Astrocyte of the spinal cord (primary cell): ENCODE measurements at places on chromosomes 6 and 20.

DNA sequence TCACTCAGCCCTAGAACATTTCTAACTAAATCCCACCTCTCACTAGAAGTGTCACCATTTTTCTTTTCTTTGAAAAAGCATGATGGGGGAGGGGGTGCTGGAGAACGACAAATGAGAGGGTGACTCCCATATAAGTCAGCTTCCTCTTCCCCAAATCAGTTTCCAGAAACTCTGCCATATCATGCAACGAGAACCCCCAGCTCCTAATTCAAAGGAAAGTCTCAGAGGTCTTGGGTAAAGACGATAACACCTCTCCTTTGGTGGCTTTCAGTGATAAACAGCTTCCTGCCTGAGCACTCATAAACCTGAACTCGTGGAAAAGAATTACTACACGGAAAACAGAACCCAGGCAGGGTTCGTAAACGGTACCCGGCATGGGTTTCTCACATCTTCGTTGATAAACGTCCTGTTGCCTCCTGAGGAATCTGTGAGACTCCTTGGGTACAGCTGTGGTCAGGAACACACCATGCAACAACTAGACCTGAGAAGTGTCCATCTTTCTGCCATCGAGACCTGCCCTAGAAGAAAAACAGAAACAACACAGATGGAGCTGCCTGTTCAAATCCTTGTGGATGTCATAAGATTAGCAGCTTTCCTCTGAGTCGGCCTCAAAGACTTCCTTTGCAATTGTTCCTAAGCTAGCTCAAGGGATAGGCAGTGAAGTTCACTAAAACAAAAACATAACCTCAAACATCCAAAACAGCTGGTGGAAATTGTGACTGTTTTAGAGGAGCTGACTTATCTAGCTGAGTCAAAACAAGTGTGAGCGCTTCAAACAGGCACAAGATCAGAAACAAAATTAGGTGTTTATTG is 185.8 kb upstream of the PRDM1 start:
- DNase-seq, result peak; percentile 59

GRCh38 chr20:60255415-60255814 is 297.2 kb downstream of the CDH26 start:
- DNase-seq, result no peak

- DNase-seq, result peak; percentile 95
Measured at GRCh38 chr20:7841971-7842310, 98.3 kb downstream of the HAO1 start.

DNA sequence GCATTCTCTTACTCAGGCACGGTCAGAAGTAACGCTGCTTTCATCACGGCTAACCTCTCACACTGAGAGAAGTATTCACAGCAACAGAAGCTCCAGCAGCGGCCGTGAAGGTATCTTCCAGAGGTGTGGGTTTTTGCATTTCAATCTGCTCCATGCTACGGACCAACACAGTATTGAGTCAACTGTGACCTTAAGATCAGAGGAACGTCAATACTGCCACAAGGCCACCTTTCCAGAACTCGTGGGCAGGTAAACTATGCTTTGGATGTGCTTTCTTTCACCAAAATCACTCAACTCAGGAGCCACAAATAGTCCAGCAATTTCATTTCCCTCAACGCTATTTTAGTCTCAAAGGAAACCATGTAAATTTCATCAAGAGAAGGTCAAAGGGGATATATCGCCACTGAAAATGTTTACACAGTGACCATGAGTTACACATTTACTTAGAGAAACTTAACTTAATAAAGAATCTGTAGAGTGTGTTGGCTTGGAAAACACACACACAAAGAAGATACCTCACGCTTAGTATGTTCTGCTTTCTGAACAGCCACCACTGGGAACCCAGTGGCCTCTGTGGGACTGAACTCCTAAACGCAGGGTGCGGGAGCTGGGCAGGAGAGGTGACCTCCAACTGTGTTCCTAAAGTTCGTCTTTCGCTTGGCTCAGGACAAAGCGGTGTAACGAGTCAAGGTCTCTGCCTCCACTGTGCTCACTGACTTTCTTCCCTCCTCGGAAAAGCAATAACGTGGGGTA is 27.9 kb downstream of the TXNDC5 start:
- DNase-seq, result no peak

DNA sequence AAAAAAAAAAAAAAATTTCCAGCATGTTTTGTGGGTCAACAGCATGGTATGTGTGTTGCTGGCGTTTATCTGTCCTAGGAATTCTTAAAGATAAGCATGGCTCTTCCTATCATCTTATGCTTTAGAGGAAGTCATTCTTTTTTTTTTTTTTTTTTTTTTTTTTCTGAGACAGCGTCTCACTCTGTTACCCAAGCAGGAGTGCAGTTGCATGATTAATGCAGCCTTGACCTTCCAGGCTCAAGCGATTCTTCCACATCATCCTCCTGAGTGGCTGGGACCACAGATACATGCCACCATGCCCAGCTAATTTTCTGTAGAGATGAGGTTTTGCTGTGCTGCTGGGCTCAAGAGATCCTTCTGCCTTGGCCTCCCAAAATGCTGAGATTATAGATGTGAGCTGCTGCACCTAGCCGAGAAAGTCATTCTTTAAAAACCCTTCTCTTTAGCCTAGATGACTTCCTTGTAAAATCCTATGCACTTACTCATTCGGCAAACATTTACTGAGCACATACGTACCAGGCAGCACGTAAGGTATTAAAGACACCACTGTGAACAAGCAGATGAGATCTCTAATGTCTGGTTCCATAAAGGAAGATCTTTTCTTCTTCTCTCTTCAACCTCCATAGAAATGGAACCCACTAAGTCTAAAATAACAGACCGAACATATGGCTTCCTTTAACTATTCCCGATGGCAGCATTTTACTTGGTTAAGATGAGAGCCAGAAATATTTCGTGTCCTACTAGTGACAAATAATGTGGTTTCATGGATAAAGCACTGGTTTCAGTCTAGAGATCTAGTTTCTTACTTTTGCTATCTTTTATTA is 122.4 kb downstream of the RIN2 start:
- peak; percentile 76 for DNase-seq

GRCh38 chr6:49299279-49299678 is 163.8 kb downstream of the MMUT start:
- DNase-seq, result no peak

DNA sequence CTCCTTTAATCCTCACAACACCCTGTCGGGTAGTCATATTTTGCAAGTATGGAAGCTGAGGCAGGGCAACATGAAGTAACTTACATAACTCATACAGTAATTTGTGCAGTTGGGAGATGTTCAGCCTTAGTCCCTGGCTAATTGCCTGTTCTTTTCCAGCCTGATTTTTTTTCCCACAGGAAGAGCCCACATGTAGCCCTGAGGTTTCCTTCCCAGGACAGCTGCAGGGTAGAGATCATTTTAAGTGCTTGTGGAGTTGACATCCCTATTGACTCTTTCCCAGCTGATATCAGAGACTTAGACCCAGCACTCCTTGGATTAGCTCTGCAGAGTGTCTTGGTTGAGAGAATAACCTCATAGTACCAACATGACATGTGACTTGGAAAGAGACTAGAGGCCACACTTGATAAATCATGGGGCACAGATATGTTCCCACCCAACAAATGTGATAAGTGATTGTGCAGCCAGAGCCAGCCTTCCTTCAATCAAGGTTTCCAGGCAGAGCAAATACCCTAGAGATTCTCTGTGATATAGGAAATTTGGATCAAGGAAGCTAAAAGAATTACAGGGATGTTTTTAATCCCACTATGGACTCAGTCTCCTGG is 5.0 kb upstream of the BTN2A1 start:
- DNase-seq, result no peak

GRCh38 chr6:44826025-44826676 is 438.6 kb downstream of the CDC5L start:
- DNase-seq, result no peak

GRCh38 chr6:13924146-13924948 is 405 bp upstream of the RNF182 start:
- peak; percentile 68 for DNase-seq

- no peak for DNase-seq
Measured at GRCh38 chr6:11622156-11622555, 84.6 kb downstream of the TMEM170B start.

GRCh38 chr6:2157441-2158127 is 87.8 kb downstream of the GMDS start:
- peak; percentile 87 for DNase-seq

DNA sequence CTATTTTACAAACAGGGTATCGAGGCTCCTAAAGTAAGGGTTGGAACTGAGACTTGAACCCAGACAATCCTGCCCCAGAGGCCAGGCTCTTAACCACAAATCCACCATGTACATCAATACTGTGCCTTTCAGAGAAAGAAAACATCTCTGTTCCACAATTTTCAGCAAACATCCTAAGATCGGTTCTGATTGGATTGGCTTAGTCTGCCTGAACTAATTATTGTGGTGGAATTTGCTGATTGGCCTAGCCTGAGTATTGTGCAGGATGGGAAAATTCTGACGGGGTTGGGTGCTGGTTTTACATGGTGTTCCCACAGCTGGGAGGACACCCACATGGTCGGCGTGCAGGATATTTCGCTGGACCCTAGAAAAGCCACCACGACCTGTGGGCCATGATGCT is at the start of gene CLPSL1:
TSS of gene CLPSL1 (plus strand) at position 301 of the 400 bp plus-strand sequence. CDS start at position 393, 92 bp downstream.
- no peak for DNase-seq

DNA sequence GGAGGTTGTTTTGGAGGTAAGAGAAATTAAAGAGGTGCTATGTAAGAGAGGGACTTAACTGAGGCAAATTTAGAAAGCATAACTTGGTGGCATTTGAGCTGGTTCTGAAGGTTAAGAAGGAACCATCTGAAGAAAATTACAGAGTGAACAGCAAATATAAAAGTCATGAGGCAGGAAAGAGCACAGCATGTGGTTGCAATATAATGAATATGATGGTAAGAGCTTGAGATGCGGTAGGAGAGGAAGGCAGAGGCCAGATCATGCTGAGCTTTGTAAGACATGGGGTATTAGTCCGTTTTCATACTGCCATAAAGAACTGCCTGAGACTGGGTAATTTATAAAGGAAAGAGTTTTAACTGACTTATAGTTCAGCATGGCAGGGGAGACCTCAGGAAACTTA is 279.1 kb downstream of the UTRN start:
- no peak for DNase-seq

GRCh38 chr6:127221201-127221600 is 45.5 kb upstream of the RNF146 start:
- DNase-seq, result no peak

- DNase-seq, result peak; percentile 92
Measured at GRCh38 chr6:12483712-12484111, 193.6 kb downstream of the EDN1 start.

DNA sequence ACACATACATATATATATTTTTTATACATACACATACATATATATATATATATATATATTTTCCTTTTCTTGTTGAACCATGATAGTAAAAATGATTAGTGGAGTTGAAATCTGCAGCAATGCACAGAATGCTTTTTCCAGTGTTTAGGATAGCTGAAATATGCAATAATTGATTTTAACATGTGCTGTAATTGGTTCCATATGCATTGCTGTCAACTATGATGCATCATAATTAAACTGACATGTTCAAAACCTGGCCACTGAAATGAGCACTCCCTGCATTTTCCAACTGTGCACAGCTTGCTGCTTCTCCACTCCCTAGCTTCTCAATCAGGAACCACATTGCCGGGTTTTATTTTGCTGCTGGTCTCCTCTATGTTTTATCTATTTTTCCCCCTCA is 358.3 kb downstream of the PAX1 start:
- DNase-seq, result no peak

DNA sequence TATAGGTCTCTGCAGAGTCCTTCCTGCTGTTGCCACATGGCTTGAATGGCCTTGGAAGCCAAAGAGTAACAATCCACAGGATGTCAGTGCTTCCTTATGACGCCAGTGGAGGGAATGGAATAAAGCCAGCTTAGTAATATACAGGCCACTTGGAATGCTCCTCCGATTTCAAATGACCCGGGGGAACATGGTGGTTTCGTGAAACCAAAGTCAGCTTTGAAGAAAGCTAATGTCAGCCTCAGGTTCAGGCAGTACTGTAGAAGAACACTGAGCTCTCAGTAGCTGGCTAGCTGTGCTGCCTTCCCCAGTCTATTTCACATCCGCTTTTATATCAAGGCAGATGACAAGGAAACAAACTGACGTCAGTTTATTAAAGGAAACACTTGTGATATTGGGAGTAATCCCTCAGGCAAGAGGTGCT is 189.1 kb downstream of the DTNBP1 start:
- DNase-seq, result peak; percentile 92

DNA sequence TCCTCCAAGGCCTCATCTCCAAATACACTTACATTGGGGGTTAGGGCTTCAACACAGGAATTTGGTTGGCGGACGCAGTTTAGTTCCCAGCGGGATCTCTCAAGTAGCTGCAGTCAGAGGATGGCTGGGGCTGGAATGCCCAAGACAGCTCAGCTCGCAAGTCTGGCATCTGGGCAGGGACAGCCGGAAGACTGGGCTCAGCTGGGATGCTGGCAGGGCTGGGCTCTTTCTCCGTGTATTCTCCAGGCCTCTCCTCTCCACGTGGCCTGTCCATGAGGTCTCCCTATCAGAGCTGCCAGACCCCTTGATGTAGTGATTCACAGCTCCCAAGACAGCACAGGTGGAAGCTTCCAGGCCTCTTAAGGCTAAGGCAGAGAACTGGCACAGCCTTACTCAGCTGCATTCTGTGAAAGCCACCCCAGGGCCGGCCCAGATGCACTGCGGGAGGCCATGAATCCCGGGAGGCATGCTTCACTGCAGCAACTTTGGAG is 5.0 kb downstream of the FGD2 start:
- no peak for DNase-seq
